Cortex of kidney (tissue), 1 donor: ENCODE measurements at places on chromosomes 7 and 10.

GRCh38 chr10:88064608-88065382 lies 201.4 kb downstream of the PTEN start:
- no peak for DNase-seq

DNA sequence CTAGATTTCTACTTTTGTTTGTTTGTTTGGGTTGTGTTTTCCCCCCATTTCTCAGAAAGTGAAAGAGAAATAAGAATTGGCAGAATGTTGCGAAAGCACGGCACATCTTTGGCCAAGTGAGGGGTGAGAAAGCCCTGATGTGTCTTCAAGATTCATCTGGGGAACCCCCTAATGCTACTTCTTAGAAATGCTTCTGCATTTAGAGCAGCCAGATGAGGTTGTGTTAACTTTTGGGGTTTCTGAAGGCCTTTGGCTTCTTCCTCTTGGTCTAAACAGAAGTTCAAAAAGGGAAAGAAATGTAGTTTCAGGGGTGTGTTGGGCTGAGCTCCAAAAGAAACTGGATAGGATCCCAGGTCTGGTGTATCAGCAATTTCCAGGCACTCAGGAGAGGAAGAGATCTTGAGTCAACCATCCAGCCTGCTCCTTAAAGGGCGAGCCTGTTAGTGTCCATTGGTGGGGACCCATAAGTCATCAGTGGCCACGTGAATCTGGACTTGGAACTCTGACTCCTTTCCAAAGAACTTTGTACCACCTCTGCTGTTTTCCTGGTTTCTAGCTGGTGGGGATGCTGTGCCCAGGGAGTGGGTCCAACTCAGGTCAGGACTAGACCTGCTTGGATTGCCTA lies 6.5 kb downstream of the DUSP5 start:
- DNase-seq, result no peak

GRCh38 chr10:47090042-47090441 lies 178.8 kb downstream of the PTPN20 start:
- no peak for DNase-seq

DNA sequence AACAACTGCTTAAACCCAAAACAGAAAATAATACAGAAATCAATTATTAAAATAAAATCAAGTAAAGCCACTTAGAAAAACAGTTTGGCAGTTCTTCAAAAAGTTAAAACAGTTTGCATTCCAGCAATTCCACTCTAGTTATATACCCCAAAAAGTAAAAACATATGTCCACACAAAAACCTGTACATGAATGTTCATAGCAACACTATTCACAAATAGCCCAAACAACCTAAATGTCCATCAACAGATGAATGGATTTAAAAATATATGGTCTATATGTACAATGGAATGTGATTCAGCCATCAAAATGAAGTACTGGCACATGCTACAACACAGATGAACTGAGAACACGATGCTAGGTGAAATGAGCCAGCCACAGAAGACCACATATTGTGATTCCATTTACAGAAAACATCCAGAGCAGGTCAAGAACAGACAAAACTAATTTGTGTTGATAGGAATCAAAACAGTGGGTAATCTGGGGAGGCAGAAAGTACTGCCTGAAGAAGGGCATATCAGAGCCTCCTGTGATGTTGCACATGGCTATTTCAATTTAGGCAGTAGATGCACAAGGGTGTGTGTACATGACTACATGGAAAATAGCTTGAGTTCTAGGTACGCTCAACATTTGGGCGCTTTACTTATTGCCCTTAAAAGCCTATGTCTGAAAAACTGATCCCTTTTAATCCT lies 66.3 kb downstream of the CYTH3 start:
- no peak for DNase-seq

GRCh38 chr10:132319853-132320653 lies 11.9 kb upstream of the LRRC27 start:
- DNase-seq, result no peak

DNA sequence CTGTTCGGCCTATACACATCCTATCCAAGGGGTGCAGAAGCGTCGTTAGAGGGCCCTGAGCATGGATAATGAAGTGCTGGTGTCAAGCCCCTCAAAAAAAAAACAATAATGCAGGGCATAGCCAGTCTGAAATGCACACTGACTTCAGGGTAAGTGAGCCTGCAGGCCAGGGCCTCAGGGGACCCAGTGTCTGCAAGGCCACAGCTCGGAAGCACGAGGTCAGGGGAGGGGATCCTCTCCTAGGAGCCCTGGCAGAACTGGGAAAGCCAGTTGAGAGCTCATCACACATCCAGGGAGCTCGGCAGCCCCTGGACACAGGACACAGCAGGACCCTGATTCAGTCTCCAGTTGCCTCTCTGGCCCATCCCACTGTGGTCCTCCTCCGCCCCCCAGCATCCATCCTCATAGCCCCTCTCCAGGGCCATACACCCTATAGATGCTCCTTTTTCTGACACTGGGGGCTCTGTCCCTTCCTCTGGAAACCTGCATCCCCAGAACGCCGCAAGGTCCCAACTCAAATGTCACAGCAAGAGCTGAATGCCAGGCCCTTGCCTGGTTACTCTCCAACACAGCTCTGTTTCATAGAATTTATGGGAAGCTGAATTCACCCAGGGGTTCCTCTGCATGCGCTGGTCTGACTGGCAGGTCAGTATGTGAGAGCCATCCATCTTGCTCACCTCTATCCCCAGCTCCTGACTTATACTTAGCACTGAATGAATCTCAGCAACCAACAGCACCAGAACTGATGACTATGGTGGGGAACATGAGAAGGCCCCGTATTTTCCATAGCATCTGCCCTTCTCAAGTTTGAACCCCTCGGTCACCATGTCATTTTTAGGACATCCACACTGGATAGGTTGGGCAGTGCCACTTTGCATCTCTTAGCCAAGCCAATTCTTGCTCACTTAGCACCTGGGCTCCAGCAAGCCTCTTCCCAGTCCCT lies 717.0 kb upstream of the IGFBP3 start:
- DNase-seq, result no peak

- DNase-seq, result no peak
Measured at GRCh38 chr7:28688651-28689050, 269.5 kb downstream of the TRIL start.

DNA sequence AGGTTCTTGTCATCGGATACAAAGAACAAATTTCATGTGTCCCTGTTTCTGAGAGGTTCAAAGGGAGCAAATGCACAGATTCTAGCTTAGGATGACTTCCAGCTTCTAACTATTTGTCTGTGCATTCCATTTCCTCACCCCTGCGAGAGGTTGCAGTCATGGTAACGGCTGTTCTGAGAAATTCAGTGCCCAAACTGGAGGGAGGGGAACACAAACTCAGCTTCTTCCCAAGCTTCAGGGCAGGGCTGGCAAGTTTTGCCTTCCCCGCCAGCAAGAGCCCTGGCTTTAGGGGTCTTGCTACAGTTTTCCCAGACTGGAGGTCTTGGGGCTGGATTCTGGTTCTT lies 11.1 kb downstream of the FAS start:
- DNase-seq, result no peak

DNA sequence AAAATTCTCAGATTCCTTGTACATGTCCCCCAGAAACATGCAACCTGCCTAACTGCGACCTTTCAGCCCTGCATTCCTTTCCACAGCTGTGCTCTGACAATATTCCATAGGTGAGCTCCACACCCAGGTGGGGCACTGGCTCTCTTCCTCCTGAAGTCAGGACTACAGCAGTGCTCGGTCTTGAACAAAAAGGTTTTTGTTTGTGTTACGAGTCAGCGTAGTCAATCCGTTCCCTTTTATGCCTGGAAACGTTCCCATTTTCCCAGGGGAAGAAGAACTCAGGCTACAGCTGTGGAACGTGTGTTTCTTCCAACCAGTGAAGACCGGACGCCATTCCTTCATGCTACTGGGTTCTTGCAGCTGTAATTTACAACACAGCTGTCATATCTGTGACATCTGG lies 52.4 kb upstream of the PFKP start:
- no peak for DNase-seq
